CD14-positive monocyte (primary cell): ENCODE measurements at places on chromosomes 2 and 18. TPM values are rescaled to one million over a fixed set of nuclear protein-coding genes. Genes with fewer than 3 reads are reported as not detected.
A peak's percentile ranks its signal among the peaks of the same experiment; 100 is the strongest.

USP37 gene
- 1.5 and 2.7 TPM in 2 replicates for polyA plus RNA-seq

SLC16A14 gene
- not detected for polyA plus RNA-seq

HOXD12 gene
- polyA plus RNA-seq, result not detected

ARHGAP15 gene
- 13.1 and 35.4 TPM in 2 replicates for polyA plus RNA-seq

SS18 gene
- polyA plus RNA-seq, result 34.0 and 50.5 TPM in 2 replicates

AKAIN1 gene
- polyA plus RNA-seq, result not detected in 2 replicates

EPB41L3 gene
- polyA plus RNA-seq, result 50.9 and 51.3 TPM in 2 replicates

APLF gene
- polyA plus RNA-seq, result 1.8 TPM

DNA sequence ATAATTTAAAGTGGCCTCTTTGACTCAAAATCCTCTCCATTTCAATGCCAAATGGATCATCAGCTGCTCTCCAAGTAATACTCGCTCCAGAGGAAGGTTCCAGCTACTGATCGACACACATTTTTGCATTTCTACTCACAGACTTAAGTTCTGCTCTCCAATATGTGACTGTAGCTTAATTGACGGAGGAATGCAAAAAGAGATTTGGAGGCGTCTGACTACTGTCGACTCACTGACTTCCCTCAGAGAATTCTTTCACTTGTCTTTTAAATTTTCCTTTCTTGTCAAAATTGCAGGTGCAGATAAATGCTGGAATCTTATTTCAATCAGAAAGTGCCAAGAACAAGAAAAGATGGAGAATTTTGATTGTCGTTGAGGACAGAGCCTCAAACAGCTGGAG, 84.1 kb upstream of the PAPOLG start:
- DNase-seq, result no peak

GRCh38 chr2:109352056-109352897, 223.3 kb downstream of the SH3RF3 start:
- DNase-seq, result no peak

DNA sequence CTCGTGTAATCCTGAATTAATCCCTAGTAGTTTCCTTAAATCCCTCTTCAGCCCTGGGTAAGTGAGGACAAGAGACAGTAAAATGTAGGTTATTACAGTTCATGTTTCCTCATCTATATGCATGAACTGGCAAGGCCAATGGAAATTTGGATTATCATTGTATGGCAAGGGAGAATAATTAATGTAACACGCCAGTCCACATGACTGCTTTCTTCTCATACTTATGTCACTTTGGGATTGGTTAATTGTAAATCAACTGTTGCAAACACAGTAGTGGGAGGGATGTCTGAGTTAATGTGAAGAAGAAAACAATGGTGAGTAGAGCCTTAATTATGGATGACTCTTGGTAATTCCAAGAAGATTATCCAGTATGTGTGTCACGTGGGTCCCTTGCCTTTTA, 1.7 kb upstream of the SERPINB7 start:
- no peak for DNase-seq

- no peak for DNase-seq
Observed at GRCh38 chr2:168858146-168858545, 32.1 kb downstream of the SPC25 start.

- DNase-seq, result peak; percentile 28
Observed at GRCh38 chr18:62828852-62829251, 113.5 kb downstream of the PHLPP1 start.

- DNase-seq, result no peak
Observed at GRCh38 chr18:24500217-24500616, 39.8 kb downstream of the HRH4 start.

DNA sequence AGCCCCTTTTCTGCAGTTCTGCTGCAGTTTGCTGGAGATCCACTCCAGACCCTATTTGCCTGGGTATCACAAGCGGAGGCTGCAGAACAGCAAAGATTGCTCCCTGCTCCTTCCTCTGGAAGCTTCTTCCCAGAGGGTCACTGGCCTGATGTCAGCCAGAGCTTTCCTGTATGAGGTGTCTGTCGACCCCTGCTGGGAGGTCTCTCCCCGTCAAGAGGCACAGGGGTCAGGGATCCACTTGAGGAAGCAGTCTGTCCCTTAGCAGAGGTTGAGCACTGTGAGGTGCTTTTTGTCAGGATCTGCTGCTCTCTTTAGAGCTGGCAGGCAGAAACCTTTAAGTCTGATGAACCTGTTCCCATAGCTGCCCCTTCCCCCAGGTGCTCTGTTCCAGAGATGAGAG, 42.0 kb upstream of the MYL1 start:
- no peak for DNase-seq

DNA sequence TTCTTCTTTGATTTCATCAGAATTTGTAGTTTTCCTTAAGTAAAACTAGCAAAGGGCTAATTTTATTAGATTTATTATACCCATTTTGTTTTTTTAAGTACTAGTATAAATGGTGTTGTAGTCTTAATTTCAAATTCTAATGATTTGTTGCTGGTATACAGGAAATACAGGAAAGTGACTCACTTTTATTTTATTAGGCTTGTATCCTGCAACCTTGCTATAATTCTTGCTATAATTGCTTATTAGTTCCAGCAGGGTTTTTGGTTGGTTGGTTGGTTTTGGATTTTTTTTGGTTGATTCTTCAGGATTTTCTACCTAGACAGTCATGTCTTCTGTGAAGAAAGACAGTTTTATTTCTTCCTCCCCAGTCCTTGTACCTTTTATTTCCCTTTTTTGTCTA, 110.6 kb upstream of the IL1R2 start:
- no peak for DNase-seq

- DNase-seq, result no peak
Observed at GRCh38 chr2:34011684-34012083, 412.6 kb upstream of the FAM98A start.

DNA sequence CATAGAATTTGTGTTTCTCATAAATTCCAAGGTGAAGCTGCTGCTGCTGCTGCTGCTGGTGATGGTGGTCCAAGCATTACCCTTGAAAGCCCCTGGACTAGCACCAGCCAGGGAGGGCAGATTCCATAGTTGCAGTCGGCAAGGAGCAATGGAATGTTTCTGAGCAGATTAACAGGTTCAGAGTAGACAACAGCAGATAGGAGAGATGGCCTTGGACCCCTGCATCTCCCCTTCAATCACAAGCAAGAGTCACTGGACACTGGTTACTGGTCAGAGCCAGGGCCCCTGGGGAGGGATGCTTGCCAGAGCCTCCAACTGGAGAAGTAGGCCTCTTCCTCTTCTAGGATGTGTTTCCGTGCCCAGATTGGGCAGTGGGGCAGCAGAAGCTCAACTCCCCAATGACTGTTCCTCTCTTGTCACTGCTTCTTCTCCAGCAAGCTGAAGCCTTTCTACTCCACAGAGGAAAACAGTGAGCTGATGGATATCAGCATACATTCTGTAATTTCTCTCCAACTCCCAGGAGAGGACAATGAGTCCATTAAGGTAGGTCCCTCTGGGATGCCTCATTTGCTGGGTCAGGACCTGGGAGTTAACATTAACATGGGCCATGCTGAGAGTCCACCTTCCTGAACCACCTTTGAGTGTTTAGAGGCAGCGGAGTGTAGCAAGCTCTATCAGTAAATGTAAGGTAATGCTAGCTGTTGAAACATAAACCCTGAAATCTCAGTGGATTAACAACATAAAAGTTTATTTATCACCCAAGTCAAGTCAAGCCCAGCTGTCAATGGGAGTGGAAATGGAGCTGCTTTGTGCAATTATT, 35.3 kb downstream of the MROH2A start:
- DNase-seq, result no peak

- DNase-seq, result no peak
Observed at GRCh38 chr2:44708661-44709000, 232.9 kb upstream of the SIX3 start.

DNA sequence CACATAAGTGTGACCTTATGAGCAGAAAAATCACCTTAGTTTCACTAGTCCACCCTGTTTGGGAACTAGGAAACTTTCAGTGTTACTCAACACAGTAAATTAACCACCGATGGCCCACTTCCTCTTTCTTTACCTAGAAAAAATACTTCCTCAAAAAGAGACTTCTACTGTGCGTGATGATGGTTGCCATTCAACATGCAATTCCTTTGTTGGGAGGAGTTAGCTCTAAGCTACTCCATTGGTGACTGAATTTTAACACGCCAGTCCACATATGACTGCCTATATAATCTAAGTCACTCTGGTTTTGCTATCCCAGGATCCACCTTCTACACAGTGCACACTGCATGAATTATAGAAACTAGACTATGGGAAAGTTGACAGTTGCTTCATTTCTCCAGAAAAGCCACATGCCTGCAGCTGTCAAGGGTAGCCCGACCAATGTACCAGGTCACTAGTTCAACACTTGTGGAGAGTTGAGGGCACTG, 47.8 kb upstream of the REG3G start:
- peak; percentile 66 for DNase-seq

DNA sequence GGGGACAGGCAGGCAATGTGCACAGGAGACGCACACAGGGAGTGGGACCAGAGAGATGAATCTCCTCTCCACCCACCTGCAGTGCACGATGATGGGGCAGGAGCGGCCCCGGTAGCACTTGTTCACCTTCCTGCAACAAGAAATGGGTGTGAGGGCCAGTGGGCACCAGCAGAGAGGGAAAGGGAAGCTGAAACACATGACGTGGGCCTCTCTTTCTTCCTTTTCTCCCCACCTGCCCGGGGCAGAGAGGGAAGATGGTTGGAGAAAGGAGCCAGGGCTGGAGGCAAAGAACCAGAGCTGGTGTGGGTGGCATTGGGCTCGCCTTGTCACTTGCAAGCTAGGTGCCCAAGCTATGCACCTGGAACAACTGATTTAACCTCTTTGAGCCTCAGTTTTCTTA, 12.2 kb downstream of the DNAJB2 start:
- no peak for DNase-seq
